ENCODE measurements at places on chromosomes 5 and 9. TPM values are rescaled to one million over a fixed set of nuclear protein-coding genes. Genes with fewer than 3 reads are reported as not detected.
A peak's percentile ranks its signal among the peaks of the same experiment; 100 is the strongest.

GRCh38 chr9:135155396-135155795, 67.9 kb downstream of the OLFM1 start:
- no peak overlapping the region for H3K4me3 ChIP-seq
- H3K27ac ChIP-seq: no peak overlapping the region
- no peak for DNase-seq
- H3K27me3 ChIP-seq: no peaks in the 10 kb centered on the region
- no peaks in the 10 kb centered on the region for H3K4me1 ChIP-seq

GRCh38 chr5:178314061-178314660, 81.6 kb upstream of the PHYKPL start:
- H3K36me3 ChIP-seq: no peaks in the 10 kb centered on the region
- H3K4me3 ChIP-seq: no peak overlapping the region
- H3K4me1 ChIP-seq: no peaks in the 10 kb centered on the region
- no peaks in the 10 kb centered on the region for H3K27me3 ChIP-seq
- no peak overlapping the region for H3K27ac ChIP-seq
- DNase-seq: no peak

The IFNA2 gene
- polyA plus RNA-seq: not detected

GRCh38 chr5:158301186-158301585, 442.2 kb upstream of the CLINT1 start:
- no peaks in the 10 kb centered on the region for H3K36me3 ChIP-seq
- H3K27me3 ChIP-seq: no peaks in the 10 kb centered on the region
- H3K4me1 ChIP-seq: no peaks in the 10 kb centered on the region
- no peak overlapping the region for H3K27ac ChIP-seq
- no peak for DNase-seq

DNA sequence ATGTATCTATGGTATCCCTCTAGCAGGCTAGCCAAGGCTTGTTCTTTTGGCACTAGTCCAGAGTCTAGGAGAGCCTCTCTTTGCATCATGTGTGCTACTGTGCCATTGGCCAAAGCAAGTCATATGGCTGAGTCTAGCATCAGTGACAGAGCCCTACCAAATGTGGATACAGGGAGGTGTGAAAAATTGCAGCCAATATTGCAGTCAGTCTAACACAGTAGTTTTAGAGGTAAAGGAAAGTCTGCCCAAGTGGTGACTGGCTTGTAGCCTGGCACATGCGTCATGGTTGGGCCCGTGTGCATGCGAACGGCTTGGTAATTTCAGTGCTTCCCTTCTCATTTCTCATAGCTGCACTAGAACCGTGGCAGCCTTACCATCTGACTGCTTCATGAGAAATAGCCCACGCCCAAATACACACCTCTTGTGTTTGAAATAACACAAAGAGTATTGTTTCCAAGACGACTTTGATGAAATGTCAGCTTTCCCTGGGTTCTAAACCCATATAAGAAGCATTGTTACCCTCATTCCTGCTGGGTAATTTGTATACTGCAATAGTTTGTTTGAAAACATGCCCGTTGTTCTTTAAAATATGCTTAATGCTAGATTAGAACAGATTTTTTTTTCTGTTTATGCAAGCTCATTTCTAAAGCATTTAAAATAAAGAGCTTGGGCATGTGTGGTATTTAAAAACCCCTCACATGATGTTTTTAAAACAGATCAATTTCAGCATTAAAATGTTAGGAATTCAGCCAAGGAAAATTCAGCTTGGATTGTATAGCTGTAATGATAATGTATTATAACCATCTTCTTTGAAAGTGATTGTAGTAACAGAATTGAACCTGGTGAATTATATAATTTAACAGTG, 113.2 kb downstream of the TLE4 start:
- H3K4me3 ChIP-seq: no peak overlapping the region
- DNase-seq: peak; percentile 63
- H3K4me1 ChIP-seq: peaks cover 12% of the 10 kb centered on the region
- peak overlapping the region; percentile 30 for H3K27ac ChIP-seq

- no peak for DNase-seq
- H3K27ac ChIP-seq: no peak overlapping the region
- H3K4me1 ChIP-seq: peaks cover 17% of the 10 kb centered on the region
Measured at GRCh38 chr5:16883176-16883575, 52.9 kb downstream of the MYO10 start.

- H3K4me1 ChIP-seq: no peaks in the 10 kb centered on the region
- H3K4me3 ChIP-seq: no peak overlapping the region
- peak; percentile 4 for DNase-seq
- H3K36me3 ChIP-seq: no peaks in the 10 kb centered on the region
- no peak overlapping the region for H3K27ac ChIP-seq
- no peaks in the 10 kb centered on the region for H3K27me3 ChIP-seq
Measured at GRCh38 chr9:117120061-117120460, 294.8 kb downstream of the ASTN2 start.

The ANKS6 gene
- polyA plus RNA-seq: 7.3 TPM

The RELL2 gene
- 4.0 TPM for polyA plus RNA-seq

The BASP1 gene
- polyA plus RNA-seq: 265 TPM

GRCh38 chr9:134515026-134515821, 126.4 kb upstream of the COL5A1 start:
- no peaks in the 10 kb centered on the region for H3K36me3 ChIP-seq
- H3K27ac ChIP-seq: no peak overlapping the region
- H3K27me3 ChIP-seq: no peaks in the 10 kb centered on the region
- no peak overlapping the region for H3K4me3 ChIP-seq
- H3K4me1 ChIP-seq: no peaks in the 10 kb centered on the region
- DNase-seq: no peak

DNA sequence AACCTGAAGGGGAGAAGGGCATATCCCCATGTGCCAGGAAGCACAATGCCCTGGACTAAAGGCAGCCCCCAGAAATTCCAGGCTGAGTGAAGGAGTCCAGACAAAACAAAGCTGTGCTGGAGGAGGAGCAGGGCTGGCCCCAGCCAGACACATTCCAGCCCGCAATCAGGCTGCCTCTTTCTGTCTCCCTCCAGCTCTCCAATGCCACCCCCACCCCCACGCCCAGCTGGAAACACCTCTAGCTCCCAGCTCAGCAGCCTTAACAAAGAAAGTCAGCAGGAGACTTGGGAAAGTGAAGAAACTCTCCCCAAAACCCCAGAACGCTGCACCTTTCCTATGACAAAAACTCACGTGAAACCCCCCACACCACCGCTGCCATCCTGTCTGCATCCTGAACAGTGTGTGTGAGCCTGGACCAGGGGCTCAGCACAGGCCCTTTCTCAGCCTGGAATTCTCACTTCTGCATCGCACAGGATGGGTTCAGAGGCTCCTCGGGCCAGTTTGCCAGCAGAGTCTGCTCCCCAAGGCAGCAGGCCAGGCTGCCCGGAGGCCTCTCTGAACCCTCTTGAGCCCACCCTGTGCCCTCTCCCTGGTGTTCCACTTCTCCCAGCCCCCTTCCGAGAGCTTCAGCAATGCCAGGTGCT, 96.2 kb upstream of the ICE1 start:
- H3K36me3 ChIP-seq: no peaks in the 10 kb centered on the region
- no peaks in the 10 kb centered on the region for H3K27me3 ChIP-seq
- no peaks in the 10 kb centered on the region for H3K4me1 ChIP-seq
- no peak overlapping the region for H3K27ac ChIP-seq

The PTGDS gene
- polyA plus RNA-seq: 4.9 TPM

The DRD1 gene
- polyA plus RNA-seq: 0.19 TPM
